Central memory CD4-positive, alpha-beta T cell (primary cell): ENCODE measurements at places on chromosomes 3 and 15.

GRCh38 chr15:32994810-32995424 is 199.6 kb downstream of the FMN1 start:
- no peak for DNase-seq

DNA sequence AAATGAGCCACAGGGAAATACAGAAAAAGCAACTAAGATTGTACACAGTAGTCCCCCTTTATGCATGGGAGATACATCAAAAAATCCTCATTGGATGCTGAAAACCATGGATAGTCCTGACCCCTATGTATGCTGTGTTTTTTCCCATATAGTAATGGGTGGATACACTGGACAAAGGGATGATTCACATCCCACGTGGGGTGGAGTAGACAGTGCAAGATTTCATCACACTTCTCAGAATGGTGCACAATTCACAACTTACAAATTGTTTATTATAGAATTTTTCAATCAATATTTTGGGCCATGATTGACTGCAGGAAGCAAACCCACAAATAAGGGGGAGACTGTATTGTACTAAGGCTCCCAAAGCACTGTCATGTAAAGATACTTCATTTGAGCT is 224.4 kb upstream of the STRIT1 start:
- DNase-seq: no peak

DNA sequence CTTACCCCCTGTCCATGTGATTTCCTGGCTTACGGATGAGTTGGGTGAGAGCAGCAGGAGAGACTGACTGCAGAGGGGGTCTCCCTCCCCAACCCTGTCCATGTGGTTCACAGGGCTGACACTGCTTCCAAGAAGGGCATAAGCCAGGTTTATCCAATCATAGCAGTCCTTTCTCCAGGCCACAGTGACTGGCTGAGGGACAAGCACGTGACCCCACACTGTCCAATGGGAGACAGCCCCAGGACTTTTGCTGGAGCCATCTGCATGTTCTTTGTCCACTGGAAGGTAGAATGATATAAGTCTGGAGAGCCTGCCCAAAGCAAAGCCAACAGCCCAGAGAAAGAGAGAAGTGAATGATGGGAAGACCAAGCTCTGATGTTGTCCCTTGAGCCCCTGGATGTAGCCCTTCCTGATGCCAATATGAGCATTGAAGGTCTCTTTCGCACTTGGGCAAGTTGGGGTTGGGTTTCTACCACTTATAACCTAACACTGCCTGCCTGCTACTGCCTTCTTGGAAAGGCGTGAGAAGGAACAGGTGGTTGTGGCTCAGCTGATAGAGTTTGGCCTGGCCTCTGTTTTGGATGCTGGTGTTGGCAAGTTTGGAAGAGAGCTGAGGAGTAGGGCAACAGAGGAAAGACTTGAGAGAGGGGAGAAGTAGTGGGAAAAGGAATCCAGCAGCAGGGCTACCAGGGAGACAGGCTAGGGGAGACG is 41.3 kb upstream of the GRIP2 start:
- no peak for DNase-seq

GRCh38 chr3:61358364-61358763 is 107.1 kb upstream of the FHIT start:
- no peak for DNase-seq

DNA sequence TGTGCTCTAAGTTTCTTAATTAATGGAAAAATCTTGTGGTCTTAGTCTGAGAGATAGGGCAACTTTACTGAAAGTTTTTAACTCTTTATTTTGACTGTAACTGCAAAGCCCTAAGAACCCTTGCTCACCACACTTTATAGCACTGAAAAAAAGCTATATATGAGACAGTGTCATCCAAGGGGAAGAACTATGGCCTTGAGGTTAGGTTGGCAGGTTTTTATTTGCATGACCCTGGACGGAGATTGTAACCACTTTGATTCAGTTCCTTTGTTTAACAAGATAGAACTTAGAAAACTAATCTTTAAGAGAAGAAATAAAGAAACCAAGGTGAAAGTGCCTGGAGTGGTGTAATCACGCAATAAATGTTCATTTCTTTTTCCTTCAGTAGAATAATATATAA is 30.6 kb upstream of the LYSMD4 start:
- DNase-seq: no peak

- DNase-seq: no peak
Observed at GRCh38 chr3:39202094-39202493, 9.7 kb upstream of the XIRP1 start.

DNA sequence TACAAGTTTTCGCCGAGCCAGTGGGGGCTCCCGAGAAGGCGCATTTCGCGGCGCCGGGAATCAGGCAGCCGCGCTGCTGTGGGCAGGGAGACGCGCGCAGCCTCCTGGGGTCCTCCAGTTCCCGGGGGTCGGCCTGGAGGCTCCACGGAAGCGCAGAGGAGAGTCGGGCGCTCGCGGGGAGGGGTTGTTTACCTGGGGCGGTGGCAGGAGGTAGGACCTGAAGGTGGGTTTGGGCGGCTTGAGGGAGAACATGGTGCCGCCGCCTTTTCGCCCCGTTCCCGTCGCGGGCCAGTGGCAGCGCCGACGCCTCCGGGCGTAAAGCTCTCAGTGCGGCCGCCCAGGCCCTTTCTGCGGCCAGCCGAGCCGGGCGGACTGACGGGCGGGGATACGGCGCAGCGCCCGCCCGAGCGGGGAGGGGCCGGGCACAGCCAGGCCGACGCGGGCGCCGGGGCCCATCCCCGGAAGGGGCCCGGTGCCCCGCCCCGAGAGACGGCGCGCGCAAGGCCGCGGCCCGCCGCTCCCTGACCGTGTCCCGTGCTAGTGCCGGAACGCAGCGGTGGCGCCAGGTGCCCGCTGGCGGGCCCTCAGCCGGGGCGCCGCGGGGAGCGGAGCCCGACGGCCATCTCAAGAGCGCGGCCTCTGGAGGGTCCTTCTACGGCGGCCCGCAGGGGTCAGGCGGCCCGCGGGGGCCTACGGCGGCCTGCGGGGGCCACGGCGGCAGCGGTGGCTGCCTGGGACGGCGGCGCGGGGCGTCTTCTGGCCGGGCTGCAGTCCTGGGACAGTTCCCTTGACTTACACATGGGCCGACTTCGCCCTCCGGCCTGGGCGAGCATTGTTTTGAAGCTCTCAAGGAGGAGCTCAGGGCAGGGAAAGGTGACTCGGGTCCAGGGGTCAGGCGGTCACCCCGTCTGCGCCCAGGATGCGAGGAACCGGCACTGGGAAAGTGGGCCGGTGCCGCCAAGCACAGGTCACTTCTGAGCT is at the start of gene MTMR10:
TSS of gene MTMR10 (minus strand) at position 374 of the 981 bp plus-strand sequence. CDS start at position 252, 122 bp downstream.
- DNase-seq: peak; percentile 73

DNA sequence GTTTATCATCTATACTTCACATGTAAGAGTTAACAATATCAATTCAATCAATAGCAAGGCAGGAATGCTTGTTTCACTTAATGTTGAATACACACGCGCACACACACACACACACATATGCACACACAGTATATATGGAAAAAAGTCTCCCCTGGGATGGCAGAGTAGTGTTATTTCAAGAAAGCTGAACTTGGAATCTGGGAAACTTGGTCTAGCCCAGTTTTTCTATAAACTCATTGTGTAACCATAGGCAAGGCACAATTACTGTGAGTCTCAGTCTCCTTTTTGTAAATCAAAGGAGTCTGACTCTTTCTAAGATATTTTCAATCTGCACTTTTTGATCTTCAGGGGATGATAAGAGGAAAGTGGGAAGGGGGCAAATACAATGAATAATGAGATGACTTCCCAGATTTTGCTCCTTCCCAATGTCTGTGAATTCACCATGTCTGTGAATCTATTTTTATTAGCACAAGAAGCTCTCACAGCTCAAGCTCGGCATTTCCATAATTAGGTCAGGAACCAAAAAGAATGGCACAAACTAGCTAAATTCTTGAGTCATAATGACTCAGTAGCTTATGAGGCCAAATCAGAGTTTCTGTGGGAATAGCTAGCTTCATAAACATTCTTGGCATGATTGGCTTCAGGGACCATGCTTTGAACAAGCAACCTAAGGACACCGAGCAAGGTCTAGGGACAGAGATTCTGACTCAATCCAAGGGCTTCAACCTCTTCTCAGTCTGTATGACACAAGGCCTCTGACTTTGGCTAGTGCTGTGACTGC is 227.4 kb upstream of the DCBLD2 start:
- no peak for DNase-seq

GRCh38 chr15:36978126-36978525 is 122.2 kb downstream of the MEIS2 start:
- no peak for DNase-seq

- no peak for DNase-seq
Observed at GRCh38 chr15:87777054-87777561, 479.4 kb downstream of the NTRK3 start.

DNA sequence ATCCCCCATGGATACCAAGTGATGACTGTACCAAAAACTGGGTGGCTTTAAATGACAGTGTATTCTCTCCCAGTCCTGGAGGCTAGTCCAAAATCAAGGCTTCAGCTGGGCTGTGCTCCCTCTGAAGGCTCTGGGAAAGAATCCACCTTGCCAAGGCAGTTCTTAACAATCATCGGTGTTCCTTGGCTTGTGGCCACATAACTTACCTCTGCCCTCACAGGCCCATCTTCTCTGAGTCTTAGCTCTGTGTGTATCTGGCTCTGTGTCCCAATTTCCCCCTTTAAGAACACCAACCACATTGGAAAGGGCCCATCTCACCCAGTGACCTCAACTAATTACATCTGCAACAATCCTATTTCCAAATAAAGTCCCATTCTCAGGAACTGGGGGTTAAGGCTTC is 503.0 kb upstream of the PROK2 start:
- no peak for DNase-seq

- no peak for DNase-seq
Observed at GRCh38 chr15:28101983-28102441, 2.9 kb upstream of the OCA2 start.

- no peak for DNase-seq
Observed at GRCh38 chr15:40121911-40122638, 13.4 kb upstream of the BMF start.

DNA sequence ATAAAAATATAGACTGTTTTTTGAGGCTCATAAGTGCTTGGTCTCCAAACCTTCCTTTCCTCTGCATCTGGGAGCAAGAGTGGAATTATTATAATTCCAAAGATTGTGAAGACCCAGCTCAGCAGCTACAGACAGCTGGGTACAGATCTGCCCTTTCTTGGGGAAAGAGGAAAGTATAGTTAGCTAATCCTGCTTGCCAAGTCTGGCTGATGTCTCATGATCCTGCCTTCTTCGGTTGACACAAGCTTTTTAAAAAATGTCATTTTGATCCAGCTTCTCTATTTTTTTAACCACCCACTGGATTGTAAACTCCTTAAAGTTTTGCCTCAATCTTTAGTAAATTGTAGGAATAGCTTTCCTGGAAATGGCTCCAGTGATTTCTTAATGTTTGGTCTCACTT is 181.1 kb downstream of the LRTM1 start:
- DNase-seq: no peak

DNA sequence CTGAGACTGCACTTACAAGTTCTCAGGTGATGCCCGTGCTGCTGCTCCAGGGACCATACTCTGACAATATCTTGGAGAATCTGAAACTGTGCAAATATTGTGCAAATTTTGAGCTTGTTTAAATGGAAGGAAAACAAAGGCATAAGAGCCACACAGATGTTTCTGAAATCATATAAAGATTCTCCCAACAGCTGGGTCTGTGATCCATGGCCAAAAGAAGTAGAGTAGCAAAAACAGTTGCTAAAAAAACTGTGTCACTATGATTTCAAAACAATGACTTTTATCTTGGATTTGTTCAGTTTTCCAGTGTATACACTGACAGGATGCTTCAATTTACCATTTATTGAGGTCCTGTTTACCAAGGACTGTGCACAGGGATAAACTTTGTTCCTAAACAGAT is 25.3 kb downstream of the NPTN start:
- no peak for DNase-seq

GRCh38 chr3:114706591-114707232 is 412.9 kb downstream of the TIGIT start:
- no peak for DNase-seq

DNA sequence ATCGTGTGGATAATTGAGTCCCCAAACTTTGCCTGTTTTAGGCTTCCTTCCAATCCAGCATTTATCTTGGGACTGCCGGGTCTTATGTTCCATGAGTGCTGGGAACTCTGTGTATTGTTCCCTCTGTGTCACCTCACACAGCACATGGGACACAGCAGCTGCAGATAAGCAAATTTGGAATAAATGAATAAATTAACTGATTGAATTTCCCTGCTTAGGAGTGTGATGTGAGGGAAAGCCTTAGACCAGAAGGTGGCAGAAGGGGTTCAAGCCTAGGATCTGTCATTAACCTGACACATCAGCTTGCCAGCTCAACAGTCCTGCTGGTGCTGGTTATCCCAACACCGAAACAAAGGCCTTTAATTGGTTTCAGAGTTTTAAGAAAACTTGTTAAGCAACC is 114.3 kb downstream of the OXSM start:
- DNase-seq: no peak

DNA sequence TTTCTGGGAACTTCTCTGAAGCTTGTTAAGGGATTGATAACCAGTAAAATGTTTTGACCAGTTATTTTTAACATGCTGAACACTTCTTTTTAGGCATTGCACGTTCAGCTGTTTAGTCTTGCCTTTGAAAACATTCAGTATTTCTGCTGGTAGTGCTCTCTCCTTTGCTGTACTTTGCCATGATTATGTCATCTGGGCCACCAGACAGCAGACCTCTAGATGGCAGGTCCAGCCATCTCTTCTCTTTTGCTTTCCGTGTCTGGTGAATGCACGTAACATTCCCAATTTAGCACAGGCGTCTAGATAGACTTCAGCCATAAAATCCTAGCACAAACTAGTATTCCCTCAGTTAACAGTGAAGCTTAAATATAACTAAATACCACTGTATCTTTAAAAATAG is 57.8 kb downstream of the RAB7A start:
- no peak for DNase-seq

GRCh38 chr3:103440539-103441203 is 1005.9 kb downstream of the ZPLD1 start:
- DNase-seq: no peak

DNA sequence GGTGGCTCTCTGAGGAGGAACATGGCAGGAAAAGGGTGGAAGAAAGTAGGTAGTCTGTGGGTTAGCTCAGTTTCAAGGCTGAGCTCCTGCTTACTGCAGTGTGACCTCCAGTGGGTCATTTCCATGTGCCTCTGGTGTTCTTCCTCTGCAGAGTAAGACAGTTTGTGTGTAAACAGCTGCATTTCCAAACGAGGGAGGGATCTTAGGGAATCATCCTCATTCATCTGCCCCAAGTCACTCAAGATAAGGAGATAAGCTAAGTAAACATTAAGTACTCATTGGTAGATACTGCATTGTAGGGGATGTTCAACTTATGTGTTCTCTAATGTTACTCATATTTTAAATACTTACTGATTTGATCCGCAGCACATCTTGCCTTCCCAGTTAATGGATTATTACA is 83.6 kb downstream of the CLSTN2 start:
- no peak for DNase-seq

- DNase-seq: no peak
Observed at GRCh38 chr3:145017959-145018358, 1046.3 kb downstream of the DIPK2A start.

DNA sequence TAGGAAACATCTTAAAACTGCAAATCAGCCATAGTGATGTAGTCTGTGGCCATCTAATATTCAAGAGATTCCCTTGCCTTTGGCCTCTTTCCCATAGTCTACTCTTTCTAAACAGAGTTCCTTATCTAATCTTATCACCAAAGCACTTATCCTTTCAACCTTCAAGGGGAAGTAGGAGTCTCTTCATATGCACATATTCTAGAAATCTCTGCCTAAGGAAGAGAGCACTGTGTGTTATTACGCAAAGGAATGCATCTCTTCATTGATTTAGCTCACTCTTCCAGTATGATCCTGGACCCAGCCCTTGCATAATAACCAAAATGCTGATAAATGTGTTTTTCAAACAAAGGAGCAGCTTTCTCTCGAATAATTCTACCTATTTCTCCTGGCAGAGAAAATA is 253.7 kb upstream of the TPRG1 start:
- DNase-seq: no peak

GRCh38 chr15:65306551-65306950 is 2.1 kb downstream of the RNU5B-1 start:
- DNase-seq: no peak
